ENCODE measurements at places on chromosomes 12 and 14.

- no peak for DNase-seq
These were observed 44.0 kb downstream of the EID3 start for GRCh38 chr12:104347374-104348075.

GRCh38 chr14:56189307-56189706, 71.1 kb downstream of the PELI2 start:
- no peak for DNase-seq

- DNase-seq: no peak
These were observed 720.5 kb downstream of the VRK1 start for GRCh38 chr14:97517566-97518234.

DNA sequence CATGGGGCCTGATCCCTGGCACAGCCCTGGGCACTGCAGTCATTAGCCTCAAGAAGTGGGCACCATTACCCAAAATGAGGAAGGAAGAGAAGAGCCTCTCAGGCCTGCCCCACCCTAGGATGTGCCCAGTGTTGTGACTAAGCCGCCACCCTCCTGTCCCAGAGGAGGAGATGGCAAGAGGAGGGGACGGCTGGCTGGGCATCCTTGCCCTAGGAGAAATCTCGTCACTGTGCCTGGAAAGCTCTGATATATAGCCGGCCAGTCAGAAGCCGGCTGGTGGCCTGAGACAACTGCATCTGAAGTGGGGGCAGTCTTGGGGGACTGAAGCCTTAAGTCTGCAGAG, 115.2 kb downstream of the LGMN start:
- DNase-seq: no peak

- DNase-seq: no peak
These were observed 13.2 kb upstream of the SERPINA3 start for GRCh38 chr14:94598816-94599655.

- no peak for DNase-seq
These were observed 122.3 kb upstream of the NTF3 start for GRCh38 chr12:5309654-5310053.

- DNase-seq: no peak
These were observed 25.9 kb downstream of the UBE2N start for GRCh38 chr12:93415723-93416464.

DNA sequence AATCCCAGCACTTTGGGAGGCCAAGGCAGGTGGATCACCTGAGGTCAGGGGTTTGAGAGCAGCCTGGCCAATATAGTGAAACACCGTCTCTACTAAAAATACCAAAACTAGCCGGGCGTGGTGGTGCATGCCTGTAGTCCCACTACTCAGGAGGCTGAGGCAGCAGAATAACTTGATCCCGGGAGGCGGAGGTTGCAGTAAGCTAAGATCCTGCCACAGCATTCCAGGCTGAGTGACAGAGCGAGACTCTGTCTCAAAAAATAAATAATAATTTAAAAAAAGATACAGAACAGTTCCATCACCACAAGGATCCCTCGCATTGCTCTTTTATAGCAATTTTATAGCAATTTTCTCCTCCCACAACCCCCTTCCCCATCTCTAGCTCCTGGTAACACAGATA, 4.7 kb upstream of the PDE1B start:
- DNase-seq: no peak

GRCh38 chr14:50784683-50785456, 46.1 kb downstream of the NIN start:
- DNase-seq: no peak

GRCh38 chr14:62691647-62692489, 353.4 kb downstream of the KCNH5 start:
- no peak for DNase-seq

DNA sequence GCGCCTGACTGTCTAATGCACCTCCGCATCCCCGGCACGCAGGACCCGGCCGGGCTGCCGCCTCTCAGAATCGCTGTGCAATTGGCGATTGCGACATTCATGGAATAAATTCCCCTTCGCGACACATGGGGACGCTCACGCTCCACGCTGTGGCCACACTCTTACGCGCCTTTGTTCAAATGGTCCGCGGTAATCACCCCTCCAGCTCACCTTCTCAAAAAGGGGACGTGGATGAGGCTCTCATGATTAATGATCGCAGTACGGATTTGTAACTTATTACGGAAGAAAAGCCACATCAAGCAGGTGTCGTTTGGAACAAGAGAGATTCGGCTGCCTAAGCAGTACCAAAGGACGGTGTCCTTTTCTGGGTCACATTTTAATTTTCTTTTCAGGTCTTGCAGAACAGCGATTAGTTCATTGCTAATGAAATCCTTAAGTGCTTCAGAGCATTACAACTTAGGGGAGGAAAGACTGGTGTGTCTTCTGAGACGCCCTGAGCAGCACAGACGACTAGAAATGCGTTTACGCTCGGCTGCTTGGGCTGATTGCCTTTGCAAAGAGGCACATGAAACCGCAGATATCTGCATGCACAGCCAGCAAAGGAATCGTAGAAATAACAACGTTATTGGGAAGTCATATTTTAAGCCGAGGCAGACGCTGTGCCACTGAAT, 37.3 kb upstream of the ADGRD1 start:
- no peak for DNase-seq

DNA sequence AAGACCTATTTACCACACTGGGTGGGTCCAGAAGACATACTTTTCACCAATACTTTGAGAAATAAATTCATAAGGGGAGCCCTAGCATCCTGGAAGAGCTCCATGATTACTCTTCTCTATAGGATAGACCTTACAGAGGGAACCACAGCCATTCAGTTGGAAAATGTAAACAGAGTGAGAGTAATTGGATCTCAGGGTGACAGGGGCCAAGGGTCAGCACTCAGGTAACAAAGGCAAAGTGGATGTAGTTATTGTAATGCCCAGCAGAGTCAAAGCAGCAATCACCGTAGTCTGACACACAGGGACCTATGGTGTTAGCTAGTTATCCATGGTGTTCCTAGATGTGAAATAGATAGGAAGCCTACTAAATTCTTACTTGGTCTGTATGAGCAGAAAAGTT, 10.8 kb upstream of the GTF2A1 start:
- DNase-seq: no peak

- no peak for DNase-seq
These were observed 77.1 kb upstream of the FUT8 start for GRCh38 chr14:65335411-65335947.

DNA sequence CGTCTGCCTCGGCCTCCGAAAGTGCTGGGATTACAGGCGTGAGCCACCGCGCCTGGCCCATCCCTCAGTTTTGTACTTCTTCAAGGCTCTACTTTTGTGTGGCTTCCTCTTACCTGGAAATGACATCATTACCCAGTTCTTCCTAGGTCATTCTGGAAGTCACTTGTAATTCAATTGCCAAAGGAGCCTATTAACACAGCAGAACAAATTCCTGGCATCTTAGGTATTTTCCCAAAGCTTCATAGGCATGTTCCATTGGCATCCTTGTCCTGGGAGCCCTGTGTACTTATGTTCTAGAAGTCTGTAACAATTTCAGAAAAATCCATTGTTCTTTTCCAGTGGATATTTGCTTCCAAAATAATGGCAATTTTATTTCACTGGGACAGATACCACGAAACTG, 60.6 kb downstream of the DAAM1 start:
- no peak for DNase-seq

GRCh38 chr14:102096569-102097188, 9.8 kb upstream of the HSP90AA1 start:
- DNase-seq: peak; percentile 56

DNA sequence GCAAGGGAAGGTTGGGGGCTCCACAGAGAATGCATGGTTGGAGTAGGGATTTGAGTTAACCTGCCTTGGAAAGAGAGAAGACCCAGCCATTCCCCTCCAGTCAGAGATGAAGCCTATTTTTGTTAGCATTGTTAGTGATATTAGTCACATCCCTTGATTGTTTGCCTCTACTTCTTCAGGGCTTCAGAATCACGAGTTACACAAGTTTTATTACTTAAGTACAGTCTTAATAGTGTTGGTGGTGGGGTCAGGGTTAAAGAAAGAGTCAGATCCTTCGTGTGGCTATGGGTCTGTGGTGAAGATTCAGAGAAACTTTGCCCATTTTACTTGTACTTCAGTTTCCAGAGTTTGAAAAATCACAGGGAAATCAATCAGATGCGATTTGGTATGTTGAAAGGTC, 363.1 kb downstream of the LRIG3 start:
- DNase-seq: no peak

DNA sequence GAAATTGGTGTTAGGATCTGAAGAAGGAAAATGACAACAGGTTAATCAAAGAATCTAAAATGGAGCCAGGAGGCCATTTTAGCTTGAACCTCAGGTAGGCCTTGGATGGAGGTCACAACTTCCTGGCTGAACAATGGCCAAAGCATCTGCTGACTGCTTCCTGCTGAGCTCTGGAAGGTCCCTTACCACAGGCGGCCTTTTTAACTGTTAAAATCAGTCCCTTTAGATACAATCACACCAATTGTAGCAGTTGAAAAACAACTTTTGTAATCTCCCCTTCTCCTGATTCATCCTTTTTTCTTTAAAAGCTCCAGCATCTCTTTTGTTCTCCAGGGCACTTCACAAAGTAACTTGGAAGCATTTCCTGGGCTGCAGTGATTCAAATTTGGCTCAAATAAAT, 388.8 kb downstream of the PDZRN4 start:
- DNase-seq: no peak

DNA sequence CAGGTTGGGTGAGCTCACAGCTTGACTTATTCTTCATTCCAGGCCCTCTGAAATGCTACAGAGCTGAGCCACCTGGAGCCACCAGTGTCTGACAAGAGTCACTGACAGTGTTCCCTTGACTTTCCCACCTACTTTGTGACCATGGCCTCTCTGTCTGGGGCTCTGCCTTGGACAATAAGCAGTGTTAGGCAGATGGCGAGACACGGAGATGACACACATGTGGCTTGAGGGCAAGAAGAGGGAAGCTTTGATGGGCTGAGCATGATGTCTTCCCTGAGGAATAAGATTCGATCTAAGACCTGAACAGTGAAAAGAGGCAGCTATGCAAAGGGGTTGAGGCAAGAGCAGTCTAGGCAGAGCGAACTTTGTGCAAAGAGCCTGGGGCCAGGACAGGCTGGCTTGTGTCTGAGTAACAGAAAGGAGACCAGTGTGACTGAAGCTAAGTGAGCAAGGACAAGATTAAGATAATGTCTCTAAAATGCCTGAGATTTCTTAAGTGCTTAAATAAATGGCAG, 105.5 kb downstream of the NUAK1 start:
- no peak for DNase-seq

- no peak for DNase-seq
These were observed 54.9 kb downstream of the ATF7 start for GRCh38 chr12:53571295-53571694.

- DNase-seq: no peak
These were observed 27.7 kb upstream of the MYL2 start for GRCh38 chr12:110948041-110948440.

- DNase-seq: no peak
These were observed 389.8 kb downstream of the ETNK1 start for GRCh38 chr12:23014749-23015148.

DNA sequence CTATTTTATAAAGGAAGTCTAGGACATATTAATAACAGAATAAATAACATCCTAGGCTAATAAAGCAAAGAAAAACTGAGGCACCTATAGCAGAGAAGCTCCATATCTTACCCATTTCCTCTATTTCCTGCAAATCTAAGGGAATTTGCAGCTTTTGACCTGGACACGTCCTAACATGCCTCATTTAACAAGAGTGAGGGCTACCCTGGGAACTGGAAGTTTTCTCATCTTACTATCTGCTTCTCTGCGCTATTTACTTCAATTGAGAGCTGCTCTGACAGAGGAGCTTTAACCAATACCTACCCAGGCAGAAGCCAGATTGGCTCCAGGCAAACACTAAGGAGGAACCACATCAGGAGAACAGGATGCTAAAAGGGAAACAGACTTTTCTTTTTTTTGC, 5.7 kb downstream of the YBX3 start:
- DNase-seq: no peak

DNA sequence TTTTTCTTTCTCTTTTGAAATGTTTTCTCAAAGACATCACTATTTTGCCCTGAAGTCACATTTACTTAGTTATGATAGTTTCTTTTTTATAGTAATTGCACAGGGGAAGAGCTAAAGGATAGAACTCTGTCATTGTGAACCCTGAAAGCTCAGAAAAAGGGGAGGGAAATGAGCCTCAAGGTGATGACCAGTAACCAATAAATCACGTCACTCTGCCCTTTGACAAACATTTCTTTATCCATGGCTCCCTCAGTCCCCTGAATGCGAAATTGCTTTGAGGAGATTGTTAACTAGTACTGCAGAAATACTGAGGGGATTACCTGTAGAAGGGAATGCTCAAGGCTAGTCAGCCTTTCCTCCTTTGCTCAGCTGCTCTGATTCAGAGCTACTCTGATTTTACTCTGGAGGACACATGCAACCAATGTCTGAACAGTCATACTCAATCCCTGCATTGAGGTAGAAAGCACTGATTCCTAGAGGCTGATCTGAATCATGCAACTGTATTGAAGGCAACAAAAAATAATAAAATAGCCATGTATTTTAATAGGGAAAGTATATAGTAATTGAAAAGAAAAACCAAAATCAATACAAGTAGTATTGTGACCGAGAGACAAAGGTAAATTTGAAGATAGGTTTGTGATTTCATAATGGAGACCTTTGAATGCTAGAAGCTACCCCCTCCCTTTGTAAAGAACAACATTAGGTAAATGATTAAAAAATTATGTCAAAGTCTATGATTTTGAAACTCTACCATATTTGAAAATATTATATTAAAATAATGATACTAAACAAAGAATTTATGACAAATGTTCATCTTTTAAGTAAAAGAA, 24.7 kb downstream of the SLCO1B1 start:
- DNase-seq: no peak

DNA sequence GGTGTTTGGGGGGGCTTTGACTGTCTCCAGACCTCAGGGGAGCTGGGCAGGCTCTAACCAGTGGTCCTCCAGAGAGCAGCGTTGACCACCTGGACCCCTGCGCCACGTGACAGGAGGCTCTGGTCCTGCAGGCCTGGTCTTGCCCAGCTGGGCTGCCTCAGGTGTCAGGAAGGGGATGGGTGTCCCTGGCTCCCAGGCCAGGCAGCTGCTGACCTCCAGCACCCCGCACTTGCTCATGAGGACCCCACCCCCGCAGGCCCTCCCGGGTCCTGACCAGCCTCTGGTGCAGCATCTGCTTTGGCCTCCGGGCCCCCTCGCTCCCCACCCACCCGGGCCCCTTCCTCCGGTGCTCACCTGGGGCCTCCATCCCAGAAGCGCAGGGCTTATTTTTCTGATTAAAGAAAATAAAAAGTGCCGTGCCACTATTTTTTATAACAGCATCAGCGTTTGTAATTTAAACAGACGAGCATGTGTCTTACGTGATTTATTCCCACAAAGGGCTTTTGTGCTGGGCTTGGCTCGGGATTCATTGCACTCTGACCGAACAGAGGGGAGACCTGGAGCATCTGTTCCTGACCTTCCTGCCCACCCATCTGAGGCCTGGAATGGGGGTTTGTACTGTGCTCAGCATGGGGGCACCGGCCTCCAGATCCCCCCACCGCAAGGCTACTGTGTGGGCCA, 21.7 kb downstream of the FBRSL1 start:
- DNase-seq: no peak

- no peak for DNase-seq
These were observed 156.5 kb upstream of the C14orf180 start for GRCh38 chr14:104422837-104423681.

All from stimulated activated CD8-positive, alpha-beta memory T cell treated with anti-CD3 and anti-CD28 coated beads, Interleukin-4, amount 100 ng/mL, for 4 hours (primary cell).